Activated CD4-positive, alpha-beta T cell treated with anti-CD3 and anti-CD28 coated beads, Interleukin-2, amount 10 ng/mL, durations not matched to agents 24 days and 14 days (primary cell): ENCODE measurements at places on chromosomes 3 and 15. TPM values are rescaled to one million over a fixed set of nuclear protein-coding genes. Genes with fewer than 3 reads are reported as not detected.
A peak's percentile ranks its signal among the peaks of the same experiment; 100 is the strongest.

Gene TRIM42
- not detected in 2 replicates for total RNA-seq

Gene LINGO1
- not detected in 2 replicates for total RNA-seq

Gene BCHE
- not detected in 2 replicates for total RNA-seq

DNA sequence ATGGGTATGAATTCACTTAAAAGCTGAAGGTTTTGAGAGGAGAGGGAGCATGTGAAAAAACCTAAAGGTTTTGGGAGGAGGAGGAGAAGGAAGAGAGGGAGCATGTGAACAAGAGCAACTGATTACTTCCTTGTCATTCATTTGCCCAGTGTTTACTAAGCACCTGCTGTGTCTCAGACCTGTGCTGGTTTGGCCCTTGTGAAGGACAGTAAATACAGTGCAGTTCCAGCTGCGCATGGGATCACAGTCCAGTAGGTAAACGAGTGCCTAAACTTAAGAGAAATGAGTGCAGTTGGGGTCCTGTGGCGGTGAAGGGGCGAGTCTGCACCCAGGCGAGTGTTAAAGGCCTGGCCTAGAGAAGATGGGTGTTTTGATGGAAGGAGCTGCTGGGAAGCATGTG lies 38.6 kb downstream of the IGF1R start:
- H3K27me3 ChIP-seq, result no peaks in the 10 kb centered on the region
- H3K27ac ChIP-seq, result no peak overlapping the region
- no peaks in the 10 kb centered on the region for H3K36me3 ChIP-seq
- H3K4me3 ChIP-seq, result no peak overlapping the region
- no peak for DNase-seq

DNA sequence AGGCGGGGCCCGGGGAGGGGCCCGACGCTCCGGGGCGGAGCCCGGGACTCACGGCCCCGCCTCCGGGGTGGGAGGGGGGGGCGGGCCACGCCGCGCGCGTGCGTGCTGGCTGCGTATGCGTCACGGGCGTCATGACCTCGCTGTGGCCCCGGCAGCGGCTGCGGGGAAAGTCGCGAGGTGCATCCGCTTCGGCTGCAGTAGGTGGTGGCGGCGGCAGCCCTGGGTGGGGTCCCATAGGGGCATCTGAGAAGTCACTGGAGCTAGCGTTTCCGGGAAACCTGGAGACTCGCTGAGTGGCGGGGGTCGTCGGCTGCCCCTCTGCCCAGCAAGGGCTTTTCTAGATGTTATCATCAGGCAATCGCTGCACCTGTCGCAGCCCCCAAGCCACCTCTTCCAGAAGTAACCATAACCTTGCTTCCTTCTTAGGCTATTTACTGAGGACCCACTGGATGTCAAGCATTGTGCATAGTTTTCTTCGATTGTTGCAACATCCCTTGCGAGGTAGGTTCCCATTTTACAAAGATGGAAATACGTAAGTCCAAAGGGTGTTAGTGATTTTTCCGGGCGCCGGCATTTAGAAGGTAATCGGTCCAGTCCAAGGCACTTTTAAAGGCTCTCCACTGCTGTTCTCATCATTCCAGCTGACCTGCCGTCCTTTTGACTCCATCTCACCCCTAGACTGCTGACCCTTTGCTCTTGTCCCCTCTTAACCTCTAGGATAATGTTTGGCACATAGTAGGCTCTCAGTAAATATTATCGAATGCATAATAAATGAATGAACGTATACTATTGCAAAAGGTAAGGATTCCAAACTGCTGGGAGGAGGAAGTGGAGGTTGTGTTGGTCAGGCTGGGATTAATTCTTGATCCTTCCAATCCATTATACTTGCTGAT lies at the start of gene GDPGP1:
Gene GDPGP1 (plus strand): TSS at position 114 of the 893 bp plus-strand sequence. CDS start 6,700 bp downstream, outside the sequence.
- H3K4me1 ChIP-seq, result peaks cover 46% of the 10 kb centered on the region
- peaks cover 51% of the 10 kb centered on the region for H3K36me3 ChIP-seq
- peak within 1 kb of the TSS; percentile 99 for H3K4me3 ChIP-seq
- no peaks in the 10 kb centered on the region for H3K27me3 ChIP-seq

DNA sequence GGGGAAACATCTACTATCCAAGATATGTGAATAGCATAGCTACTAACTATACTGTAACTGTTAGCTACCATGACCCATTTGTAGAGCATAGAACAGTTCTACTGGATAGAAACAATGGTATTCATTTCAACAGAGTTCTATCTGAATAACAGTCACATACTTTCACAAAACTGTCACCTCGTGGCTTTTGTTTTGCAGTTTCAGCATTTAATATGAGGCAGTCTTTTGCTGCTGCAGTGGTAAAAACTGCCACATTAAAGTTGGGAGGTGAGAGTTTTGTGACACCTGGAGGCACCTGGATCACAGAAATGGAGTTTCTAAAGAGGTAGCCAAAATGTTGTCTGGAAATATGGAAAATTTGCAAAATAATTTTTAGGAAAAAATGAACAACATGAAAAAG lies 578.0 kb downstream of the UNC13C start:
- DNase-seq, result no peak
- no peak overlapping the region for H3K27ac ChIP-seq
- no peaks in the 10 kb centered on the region for H3K36me3 ChIP-seq
- no peak overlapping the region for H3K4me3 ChIP-seq
- peaks cover 4% of the 10 kb centered on the region for H3K27me3 ChIP-seq

GRCh38 chr3:33645060-33645647 lies 72.9 kb downstream of the CLASP2 start:
- H3K27me3 ChIP-seq, result no peaks in the 10 kb centered on the region
- H3K4me3 ChIP-seq, result peak overlapping the region; percentile 68
- DNase-seq, result peak; percentile 77
- no peak overlapping the region for H3K27ac ChIP-seq

DNA sequence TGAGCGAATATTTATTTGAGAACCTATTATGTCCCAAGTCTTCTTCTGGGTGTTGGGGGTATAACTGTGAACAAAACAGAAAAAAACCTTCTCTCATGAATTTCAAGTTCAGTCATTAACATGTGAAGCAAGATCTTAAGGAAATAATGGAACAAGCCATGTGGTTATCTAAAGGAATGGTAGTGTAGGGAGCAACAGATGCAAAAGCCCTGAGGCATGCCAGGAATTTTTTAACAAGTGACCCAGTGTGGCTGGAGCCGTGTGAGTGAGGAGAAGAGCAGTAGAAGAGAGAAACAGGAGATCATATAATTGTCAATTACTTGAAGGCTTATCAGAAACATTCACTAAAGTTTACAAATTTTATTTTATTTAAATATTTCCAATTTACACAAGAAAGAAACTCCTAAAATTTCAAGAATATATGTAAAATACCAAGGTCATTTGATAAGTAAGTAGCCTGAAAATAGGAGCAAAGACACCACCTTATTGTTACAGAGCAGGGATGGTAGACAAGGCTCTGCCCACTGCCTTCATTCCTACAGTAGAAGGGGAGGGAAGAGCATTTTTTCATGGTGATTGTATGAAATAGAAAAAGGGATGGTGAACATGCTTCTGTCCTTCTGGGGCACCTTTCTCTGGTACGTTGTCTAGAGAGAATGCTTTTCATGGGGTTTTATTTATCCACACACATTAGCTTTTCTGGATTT lies 345.1 kb downstream of the PLOD2 start:
- DNase-seq, result no peak
- H3K27ac ChIP-seq, result no peak overlapping the region
- no peak overlapping the region for H3K4me3 ChIP-seq
- H3K36me3 ChIP-seq, result no peaks in the 10 kb centered on the region

GRCh38 chr3:26236531-26236930 lies 386.0 kb upstream of the LRRC3B start:
- no peaks in the 10 kb centered on the region for H3K4me1 ChIP-seq
- H3K36me3 ChIP-seq, result no peaks in the 10 kb centered on the region
- no peaks in the 10 kb centered on the region for H3K27me3 ChIP-seq
- DNase-seq, result no peak

- H3K4me1 ChIP-seq, result peaks cover 4% of the 10 kb centered on the region
- no peak overlapping the region for H3K4me3 ChIP-seq
- no peak overlapping the region for H3K27ac ChIP-seq
- DNase-seq, result no peak
- H3K27me3 ChIP-seq, result no peaks in the 10 kb centered on the region
These were observed 10.7 kb downstream of the HMCES start for GRCh38 chr3:129289201-129289921.

GRCh38 chr3:15477951-15478639 lies 43.4 kb downstream of the COLQ start:
- H3K4me1 ChIP-seq, result peaks cover 4% of the 10 kb centered on the region
- DNase-seq, result no peak

GRCh38 chr15:93829115-93829870 lies 402.1 kb upstream of the MCTP2 start:
- H3K27me3 ChIP-seq, result no peaks in the 10 kb centered on the region
- H3K27ac ChIP-seq, result no peak overlapping the region
- no peaks in the 10 kb centered on the region for H3K36me3 ChIP-seq
- H3K4me1 ChIP-seq, result no peaks in the 10 kb centered on the region
- H3K4me3 ChIP-seq, result no peak overlapping the region

GRCh38 chr3:168003911-168004310 lies 91.8 kb downstream of the GOLIM4 start:
- H3K4me3 ChIP-seq, result no peak overlapping the region
- DNase-seq, result no peak
- H3K4me1 ChIP-seq, result no peaks in the 10 kb centered on the region

- H3K4me1 ChIP-seq, result no peaks in the 10 kb centered on the region
- no peak overlapping the region for H3K27ac ChIP-seq
- DNase-seq, result no peak
- H3K4me3 ChIP-seq, result no peak overlapping the region
These were observed 94.1 kb upstream of the STRIT1 start for GRCh38 chr3:155387571-155387970.

DNA sequence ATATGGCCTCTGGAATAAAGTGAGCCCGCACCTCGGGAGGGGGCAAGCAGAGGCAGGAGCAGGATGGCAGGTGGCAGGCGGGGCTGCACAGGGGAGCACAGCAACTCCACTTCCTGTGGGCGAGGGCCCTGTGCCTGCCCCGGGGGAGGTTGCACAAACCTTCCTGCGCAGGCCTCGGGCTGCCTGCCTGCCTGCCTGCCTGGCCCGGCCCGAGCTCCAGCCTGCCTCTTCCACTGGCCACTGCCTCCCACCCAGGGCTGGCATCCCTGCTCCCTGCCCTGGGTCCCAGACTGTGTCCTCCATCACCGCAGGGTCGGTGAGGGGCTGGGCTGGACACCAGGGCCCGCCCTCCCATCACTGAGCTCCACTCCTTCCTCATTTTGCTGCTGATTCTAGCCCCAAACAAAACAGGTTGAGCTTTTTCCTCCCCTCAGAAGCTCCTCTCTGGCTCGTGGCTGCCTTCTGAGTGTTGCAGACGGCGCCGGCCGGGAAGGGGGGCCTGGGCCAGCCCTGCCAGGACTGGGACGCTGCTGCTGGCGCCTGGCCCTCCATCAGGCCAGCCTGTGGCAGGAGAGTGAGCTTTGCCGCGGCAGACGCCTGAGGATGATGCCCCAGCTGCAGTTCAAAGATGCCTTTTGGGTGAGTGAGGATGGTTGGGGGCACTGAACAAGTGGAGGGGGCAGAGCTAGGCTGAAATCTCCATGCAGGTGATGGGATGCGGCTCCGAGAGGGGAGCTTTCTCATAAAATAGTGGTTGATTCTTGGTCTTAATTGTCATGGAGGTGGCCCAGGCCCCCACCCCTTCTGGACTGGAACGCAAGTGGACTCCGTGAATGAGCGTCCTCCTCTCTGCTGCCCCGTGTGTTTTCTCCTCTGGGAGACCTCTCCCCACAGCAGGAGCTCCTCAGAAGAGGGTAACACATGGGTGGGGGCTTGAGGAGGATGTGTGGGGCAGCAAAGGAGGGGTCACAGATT lies at the start of gene PSTPIP1:
Gene PSTPIP1 (plus strand): TSS at position 156 of the 975 bp plus-strand sequence. CDS start 448 bp downstream, at position 604.
- peaks cover 30% of the 10 kb centered on the region for H3K36me3 ChIP-seq
- peak within 1 kb of the TSS; percentile 96 for H3K27ac ChIP-seq
- peak; percentile 90 for DNase-seq
- peak within 1 kb of the TSS; percentile 98 for H3K4me3 ChIP-seq
- H3K27me3 ChIP-seq, result no peaks in the 10 kb centered on the region

GRCh38 chr3:68706096-68706495 lies 226.3 kb downstream of the TAFA4 start:
- no peak overlapping the region for H3K4me3 ChIP-seq
- H3K4me1 ChIP-seq, result no peaks in the 10 kb centered on the region
- DNase-seq, result no peak

DNA sequence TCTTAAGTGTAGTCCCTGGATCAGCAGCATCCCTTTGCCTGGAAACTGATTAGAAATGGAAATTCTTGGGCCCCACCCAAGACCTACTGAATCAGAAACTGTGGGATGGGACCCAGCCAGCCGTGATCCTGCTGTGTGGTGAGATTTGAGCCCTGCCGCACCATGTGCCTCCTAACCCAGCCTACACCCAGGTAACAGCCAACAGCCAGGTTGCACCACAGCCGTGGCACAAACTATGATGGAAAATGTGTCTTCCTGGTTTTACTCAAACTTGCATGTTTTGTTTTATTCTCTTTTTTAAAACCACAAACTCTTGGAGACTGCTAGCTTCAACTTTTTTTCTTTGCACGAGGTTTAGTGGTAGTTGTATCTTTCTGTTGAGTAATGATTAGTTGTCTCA lies 2.6 kb downstream of the LIMD1 start:
- DNase-seq, result peak; percentile 71
- peak overlapping the region; percentile 83 for H3K4me3 ChIP-seq
- peaks cover 40% of the 10 kb centered on the region for H3K36me3 ChIP-seq
- no peaks in the 10 kb centered on the region for H3K27me3 ChIP-seq

- no peak for DNase-seq
- H3K27me3 ChIP-seq, result peaks cover 6% of the 10 kb centered on the region
- no peak overlapping the region for H3K27ac ChIP-seq
- H3K4me1 ChIP-seq, result no peaks in the 10 kb centered on the region
- H3K36me3 ChIP-seq, result no peaks in the 10 kb centered on the region
- no peak overlapping the region for H3K4me3 ChIP-seq
These were observed 492.4 kb downstream of the MCTP2 start for GRCh38 chr15:94723801-94724200.

- no peaks in the 10 kb centered on the region for H3K36me3 ChIP-seq
- peak overlapping the region; percentile 79 for H3K27ac ChIP-seq
- peaks cover 32% of the 10 kb centered on the region for H3K4me1 ChIP-seq
- H3K27me3 ChIP-seq, result peaks cover 6% of the 10 kb centered on the region
These were observed 27.4 kb upstream of the CD47 start for GRCh38 chr3:108118038-108118768.

GRCh38 chr3:196686436-196686835 lies 25.6 kb downstream of the CEP19 start:
- H3K4me3 ChIP-seq, result no peak overlapping the region

- H3K36me3 ChIP-seq, result peaks cover 15% of the 10 kb centered on the region
- peaks cover 15% of the 10 kb centered on the region for H3K4me1 ChIP-seq
- no peak overlapping the region for H3K27ac ChIP-seq
- H3K4me3 ChIP-seq, result no peak overlapping the region
These were observed 140.4 kb downstream of the TBL1XR1 start for GRCh38 chr3:177056927-177057326.

GRCh38 chr15:48281674-48282073 lies 49.6 kb upstream of the DUT start:
- H3K36me3 ChIP-seq, result no peaks in the 10 kb centered on the region
- DNase-seq, result no peak
- H3K4me3 ChIP-seq, result no peak overlapping the region
- no peak overlapping the region for H3K27ac ChIP-seq
- peaks cover 12% of the 10 kb centered on the region for H3K27me3 ChIP-seq

DNA sequence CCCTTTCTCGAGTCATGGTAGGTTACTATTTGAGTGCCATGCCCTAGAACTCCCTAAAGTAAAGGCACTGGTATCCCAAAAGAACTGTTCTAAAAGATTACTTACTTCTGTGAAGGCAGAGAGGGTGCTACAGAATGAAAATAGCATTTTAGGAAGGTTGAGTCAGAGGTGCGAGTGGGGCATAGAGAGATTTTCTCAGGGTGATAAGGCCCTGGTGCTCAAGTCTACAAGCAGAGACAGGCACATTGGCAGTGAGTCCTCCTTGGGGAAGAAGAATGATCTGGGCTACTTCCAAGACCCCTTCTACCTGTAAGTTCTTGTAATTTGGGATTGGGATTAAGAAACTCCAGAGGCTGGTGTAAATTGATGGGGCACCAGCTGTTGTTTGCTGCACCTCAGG lies 96.7 kb downstream of the AKAP13 start:
- H3K27ac ChIP-seq, result no peak overlapping the region
- no peaks in the 10 kb centered on the region for H3K27me3 ChIP-seq
